ENCODE measurements at places on chromosomes 5 and 9.

GRCh38 chr9:5481322-5482040, 28.9 kb upstream of the PDCD1LG2 start:
- DNase-seq: no peak

DNA sequence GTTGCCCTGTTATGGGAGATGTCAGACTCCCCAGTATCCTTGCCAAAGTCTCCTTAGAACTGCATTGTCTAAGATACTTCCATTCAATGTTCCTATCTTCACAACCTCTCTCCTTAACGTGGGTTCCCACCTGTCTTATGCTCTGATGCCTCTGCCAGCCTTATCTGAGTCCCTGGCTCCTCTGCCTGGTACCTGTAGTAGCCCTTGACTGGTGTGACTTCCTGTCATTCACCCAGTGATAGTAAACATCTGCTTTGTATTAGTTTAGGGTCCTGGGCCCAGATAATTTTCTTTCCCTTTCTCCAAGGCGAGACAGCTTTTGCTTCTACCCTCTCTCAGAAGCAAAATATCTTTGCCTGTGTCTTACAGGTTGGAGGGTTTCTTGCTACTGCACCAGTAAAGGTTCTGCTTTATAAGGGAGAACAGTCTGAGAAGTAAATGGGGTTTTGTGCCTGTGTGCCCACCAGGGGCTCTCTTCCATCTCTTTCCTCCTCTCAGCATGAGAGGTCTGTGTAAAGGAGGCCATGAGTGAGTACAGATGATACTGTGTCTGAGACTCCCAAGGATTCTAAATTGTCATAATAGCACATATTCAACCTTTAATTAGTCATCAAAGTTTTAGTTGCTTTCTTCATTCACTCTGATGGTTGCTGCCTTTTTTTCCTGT, 220.8 kb downstream of the PRR16 start:
- DNase-seq: no peak

GRCh38 chr5:31477971-31478370, 53.9 kb downstream of the DROSHA start:
- no peak for DNase-seq

GRCh38 chr5:97094579-97095317, 47.7 kb downstream of the LIX1 start:
- DNase-seq: peak; percentile 34

- no peak for DNase-seq
These were observed 342.9 kb downstream of the TRPM3 start for GRCh38 chr9:70778568-70778967.

GRCh38 chr9:84671586-84672521, 2.3 kb downstream of the NTRK2 start:
- DNase-seq: no peak

DNA sequence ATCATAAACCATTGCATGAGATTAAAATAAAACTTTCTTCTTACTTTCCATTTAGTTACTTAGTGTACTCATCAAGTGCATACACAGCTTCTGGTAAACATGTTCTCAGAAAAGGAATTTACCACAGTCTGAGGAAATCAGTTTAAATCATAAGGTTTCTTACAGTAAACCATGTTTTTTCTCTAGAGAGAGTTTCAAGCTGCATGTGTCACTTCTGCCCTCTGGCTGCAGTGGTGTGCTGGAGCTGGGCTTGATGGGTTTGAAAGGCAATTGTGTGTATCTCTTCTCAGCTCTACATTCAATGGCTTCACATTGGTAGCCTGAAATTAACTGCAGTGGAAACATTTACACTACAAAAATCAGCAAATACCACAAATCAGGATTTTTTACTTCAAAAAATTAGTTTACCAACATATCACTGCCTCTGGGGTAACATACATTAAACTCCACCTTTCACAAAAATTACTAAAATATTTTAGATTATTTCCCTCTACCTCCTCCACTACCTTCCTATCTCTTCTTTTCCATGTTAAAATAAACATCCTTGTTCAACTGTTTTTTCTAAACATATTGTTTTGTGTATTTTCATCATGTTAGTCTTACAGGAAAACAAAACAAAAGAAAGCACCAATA, 414.3 kb downstream of the ANXA1 start:
- no peak for DNase-seq

GRCh38 chr9:4887556-4887955, 94.8 kb downstream of the RCL1 start:
- DNase-seq: no peak

GRCh38 chr5:123785162-123786071, 273.4 kb downstream of the CSNK1G3 start:
- DNase-seq: no peak

DNA sequence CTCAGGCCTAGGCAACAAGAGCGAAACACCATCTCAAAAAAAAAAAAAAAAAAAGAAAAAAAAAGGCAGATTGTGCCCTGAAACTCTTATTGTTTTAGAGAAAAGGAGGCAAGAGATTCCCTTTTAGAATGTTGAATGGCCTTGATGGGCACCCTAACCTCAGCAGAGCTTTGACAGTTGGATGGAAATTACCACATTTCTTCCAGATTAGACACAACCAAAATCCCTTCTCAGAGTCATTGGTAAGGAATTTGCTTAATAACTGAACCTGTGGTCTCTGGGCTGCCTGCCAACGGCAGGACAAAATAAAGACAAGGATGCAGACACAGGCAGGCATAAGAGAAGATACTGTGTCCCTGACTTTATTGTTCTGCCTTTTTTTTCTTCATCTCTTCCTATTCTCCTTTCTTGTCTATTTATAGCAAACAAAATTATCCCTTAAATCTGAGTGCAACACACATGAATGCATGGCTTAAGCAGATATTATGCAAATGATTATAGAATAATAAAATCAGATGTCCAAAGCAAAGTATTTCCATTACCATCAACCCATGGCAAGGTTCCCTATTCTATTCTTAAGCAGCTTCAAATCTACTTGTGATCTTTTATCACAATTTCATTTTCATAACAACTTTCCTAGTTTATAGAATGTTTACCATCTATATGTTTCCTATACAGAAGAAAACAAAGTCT, 37.3 kb upstream of the TRIO start:
- no peak for DNase-seq

- no peak for DNase-seq
These were observed 150.8 kb downstream of the DOCK8 start for GRCh38 chr9:365436-365835.

- no peak for DNase-seq
These were observed 792.2 kb upstream of the CDH9 start for GRCh38 chr5:27830546-27830945.
